ENCODE measurements at places on chromosomes 12 and 14.

DNA sequence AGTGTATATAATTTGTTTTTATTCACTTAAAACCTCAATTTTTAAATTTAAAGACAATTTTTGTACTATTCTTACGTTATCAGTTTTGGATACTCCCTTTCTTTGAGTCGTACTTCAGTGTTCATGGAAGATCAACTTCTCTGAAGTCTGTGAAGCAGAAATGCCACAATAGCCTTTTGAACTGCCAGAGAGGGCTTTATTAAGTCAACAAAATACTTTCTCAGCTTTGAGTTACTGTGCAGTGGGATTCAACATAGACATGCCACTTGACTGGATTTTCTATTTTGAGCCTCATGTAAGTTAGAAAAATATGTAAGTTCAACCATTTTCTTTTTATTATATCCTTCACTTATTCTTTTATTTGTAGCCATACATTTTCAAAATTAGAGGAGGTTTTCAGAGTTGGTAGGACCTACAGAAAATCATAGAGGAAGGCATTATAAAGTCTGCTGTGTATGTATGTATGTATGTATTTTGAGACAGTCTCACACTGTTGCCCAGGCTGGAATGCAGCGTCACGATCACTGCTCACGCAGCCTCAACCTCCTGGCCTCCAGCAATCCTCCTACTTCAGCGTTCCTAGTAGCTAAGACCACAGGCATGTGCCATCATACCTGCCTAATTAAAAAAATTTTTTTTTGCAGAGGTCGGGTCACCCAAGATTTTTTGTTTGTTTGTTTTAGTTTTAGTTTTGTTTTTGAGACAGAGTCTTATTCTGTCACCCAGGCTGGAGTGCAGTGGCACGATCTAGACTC lies 31.3 kb upstream of the BCAT1 start:
- DNase-seq: no peak

DNA sequence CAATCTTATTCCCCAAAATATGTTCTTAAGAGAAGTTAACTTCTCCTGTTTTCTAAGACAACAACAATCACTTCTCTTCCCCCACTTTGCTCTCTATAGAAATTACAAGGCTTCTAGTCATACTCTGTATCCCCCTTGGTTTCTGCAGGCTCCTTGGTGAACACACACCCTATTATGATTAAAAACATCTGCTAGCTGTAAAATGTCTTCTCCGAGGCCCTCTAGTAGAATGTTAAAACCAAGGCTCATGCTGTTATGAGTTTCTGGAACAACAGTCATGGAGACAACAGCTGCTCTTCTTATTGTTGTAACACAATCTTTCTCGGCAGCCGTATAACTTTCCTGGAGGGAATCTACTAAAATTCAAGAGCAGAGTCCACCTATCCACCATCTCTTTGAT lies 397.5 kb upstream of the CCDC196 start:
- DNase-seq: no peak

DNA sequence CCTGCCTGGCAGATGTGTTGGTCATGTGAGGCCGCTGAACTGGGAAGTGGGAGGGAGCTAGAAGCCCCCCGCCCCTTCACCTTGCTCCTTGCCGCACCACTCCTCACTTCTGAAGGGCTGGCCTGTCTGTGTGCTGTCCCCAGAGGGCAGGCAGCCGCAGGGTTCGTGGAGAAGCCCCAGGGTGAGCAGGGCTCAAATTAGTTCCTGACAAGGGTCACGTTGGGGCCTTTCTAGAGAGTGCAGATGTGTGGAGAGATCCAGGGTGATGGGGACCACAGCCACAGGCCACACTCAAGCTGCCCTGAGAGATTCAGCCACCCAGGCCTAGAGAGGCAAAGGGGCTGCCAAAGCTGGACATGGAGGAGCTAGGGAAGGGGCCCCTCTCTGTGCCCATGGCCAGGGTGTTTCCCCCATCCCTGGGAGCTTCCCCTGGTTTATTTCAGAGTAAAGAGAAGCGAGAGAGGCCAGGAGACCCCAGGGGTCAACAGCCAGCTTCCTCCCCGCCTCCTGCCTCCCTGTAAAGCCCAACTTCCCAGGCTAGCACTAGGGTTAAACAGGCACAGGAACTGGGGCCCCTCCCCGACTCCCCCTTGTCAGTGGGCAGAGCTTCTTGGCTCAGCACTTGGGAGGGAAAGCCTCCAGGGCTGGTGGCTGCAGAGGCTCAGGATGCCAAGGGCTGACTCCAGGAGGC lies 16.2 kb downstream of the SLC25A29 start:
- DNase-seq: no peak

- no peak for DNase-seq
Observed at GRCh38 chr12:49903351-49903699, 375 bp downstream of the FAIM2 start.

GRCh38 chr12:108701779-108702441 lies 29.4 kb downstream of the CORO1C start:
- DNase-seq: no peak

Measured in stimulated activated CD4-positive, alpha-beta T cell treated with anti-CD3 and anti-CD28 coated beads, Interleukin-1b, Interleukin-23, amount 100 ng/mL, for 1 hour (primary cell).